ENCODE measurements at places on chromosomes 16 and 17. TPM values are rescaled to one million over a fixed set of nuclear protein-coding genes. Genes with fewer than 3 reads are reported as not detected.

DNA sequence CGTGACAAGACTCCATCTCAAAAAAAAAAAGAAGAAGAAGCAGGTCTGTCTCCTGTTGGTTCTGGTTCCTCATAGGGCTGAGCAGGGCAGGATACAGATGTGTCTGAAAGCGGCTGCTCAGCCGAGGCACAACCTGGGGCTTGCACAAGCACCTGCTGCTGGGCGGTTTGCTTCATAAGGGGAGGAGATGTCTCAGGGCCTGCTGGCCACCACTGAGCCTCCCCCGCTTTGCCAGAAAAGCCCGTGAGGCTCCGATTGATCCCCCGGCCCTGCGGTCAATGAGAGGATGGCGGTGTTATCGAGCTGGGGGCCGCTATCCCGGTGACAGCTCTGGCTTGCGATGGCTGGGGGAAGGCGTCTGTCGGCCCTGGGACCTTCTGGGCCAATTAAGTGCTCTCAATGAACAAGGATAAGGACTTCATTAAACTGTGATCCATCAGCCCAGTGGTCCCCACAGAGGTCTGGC, 162.0 kb downstream of the SDK2 start:
- no peak for DNase-seq

Gene CBLN1
- total RNA-seq: 1.5 TPM

DNA sequence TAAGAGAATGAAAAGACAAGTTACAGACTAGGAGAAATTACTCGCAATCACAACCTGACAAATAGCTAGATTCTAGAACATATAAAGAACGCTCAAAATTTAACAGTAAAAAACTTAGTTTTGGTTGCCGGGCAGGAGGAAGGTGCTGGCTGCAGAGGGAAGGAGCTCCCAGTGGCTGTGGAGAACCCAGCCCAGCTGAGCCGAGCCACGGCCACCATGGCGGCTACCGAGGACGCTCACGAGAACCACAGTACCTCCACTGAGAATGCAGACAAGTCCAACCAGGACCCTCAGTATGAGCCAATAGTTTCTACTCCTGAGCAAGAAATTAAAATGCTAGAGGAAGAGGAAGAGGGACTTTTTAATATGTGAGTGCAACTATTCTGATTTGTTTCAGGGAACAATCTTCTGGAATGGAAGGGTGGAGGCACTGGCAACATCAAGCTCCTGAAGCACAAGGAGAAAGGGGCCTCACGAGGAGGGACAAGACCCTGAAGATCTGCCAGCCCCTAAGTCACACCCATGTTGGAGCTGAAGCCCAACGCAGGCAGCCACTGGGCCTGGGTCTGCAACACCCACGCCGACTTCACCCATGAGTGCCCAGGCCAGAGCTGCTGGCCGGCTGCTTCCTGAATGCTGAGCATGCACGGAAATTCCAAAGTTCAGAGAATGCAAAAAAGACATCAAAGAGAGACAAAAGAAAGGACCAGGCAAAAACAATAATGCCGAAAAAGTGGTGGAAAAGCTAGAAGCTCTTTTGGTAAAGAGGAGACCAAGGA, 55.0 kb downstream of the DNAH17 start:
- DNase-seq: peak; percentile 19

Gene ABCC11
- total RNA-seq: not detected

DNA sequence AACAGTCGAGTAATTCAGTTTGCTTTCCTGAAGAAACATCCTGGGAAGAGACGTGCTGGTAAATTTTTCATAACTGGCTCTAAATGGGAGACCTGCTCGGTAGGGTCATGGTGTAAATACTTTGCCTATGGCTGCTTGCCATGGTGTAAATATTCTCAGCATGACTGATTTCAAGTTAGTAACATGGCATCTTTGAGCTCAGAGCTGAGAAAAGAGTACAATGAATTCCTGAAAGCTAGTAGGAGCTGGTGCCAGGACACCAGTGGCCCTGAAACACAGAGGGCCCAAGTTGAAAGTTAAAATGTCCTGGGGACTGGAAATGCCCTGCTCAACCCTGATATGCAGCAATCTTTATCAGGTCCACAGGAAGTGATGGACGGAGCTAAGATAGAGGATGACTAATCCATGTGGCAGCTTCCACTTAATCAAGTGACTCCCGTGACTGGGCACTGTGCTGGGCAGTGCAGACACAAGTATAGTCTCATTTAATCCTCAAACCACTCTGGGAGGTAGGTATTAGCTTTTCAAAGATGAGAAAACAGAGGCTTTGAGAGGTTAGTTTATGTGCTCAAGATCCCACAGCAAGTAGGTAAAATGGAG, 130.1 kb upstream of the ADAMTS18 start:
- DNase-seq: no peak

GRCh38 chr17:77592106-77592865, 366.2 kb upstream of the TNRC6C start:
- DNase-seq: no peak

DNA sequence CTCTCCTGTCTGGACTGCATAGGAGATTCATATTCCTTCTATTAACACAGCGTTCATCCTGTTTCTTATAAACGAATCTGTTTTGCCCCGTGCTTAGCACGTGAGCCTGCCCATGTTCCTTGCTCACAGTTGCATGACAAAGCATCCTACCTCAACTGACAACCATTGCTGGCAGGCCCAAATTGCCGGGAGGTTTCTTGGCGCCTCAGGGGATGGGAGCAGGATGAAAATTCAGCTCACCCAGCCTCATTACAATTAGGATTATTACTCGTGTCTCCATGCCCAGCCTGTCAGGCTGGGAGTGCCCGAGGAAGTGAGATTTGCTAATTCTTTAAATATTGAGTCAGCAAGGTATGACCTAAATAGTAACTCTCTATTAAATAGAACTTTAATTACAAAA, 36.7 kb upstream of the HELZ start:
- DNase-seq: no peak

DNA sequence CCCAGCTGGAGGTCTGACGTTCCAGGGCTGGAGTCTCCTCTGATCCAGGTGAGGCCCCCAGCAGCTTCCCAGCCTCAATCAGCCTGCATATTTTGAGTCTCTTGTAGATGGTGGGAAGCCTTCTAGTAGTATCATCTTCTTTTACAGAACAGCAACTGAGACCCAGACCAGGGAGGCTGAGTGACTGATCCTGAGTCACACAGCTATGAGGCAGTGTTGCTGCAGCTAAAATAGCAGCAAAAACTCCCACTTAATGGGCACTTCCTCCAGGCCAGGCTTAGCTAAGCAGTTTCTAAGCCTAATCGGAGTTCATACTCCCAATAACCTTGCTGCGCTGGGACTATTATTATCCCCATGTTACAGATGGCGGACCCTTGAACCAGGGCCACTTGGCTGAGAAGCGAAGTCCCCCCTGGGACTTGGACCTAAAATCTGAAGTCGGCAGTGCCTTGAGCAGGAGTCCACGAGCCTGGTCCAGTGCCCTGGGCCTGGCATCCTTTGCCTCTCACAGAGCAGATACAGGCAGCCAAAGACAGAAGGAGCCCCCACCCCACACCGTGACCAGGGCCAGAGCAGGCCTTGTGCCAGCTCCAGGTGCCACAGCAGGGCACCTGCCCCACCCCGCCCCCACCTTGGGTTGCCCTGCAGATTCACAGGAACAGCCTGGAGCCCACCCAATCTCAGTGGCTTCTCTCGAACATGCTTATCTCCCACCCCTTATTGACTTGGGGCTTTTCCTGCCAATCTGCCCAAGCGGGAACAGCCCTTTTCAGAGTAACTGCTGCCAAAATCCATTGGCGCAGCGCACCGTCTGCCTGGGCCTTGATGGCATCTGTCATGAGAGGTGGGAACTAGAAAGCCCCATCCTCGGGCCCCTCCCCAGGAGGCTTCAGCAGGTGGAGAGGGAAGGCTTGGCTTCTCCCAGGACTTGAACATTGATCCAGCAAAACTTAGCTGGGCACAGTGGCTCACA, 65.1 kb downstream of the SOCS1 start:
- no peak for DNase-seq

DNA sequence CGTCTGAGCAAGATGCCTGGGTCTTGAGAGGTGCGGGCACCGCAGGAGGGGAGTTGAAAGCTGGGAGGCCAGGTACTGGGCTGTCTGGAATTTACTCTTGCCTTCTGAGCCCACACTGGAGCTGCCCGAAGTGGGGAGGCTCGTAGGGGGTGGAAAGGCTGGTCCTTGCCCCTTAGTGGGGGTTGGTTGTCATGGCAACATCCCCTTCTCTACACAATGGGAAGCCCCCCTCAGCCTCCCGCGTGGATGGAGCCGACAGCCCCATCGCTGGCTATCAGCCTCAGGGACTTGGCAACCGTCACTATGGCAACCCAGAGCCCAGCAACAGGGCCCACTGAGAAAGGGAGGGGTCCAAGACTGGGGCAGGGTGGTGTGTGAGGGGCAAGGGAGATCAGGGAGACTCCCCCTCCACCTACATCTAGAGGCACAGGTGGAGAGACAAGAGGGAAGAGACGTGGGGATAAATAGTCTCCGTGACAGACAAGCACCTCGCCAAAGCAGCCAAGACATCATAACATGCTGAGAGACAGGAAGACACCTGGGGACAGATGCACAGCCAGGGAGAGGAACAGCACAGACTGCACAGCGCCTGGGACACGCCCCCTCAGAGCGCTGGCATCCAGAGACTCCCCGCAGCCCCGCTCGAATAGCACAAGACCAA, 5.3 kb upstream of the DNAH2 start:
- no peak for DNase-seq

GRCh38 chr16:79628988-79629387, 28.5 kb upstream of the MAF start:
- DNase-seq: no peak

DNA sequence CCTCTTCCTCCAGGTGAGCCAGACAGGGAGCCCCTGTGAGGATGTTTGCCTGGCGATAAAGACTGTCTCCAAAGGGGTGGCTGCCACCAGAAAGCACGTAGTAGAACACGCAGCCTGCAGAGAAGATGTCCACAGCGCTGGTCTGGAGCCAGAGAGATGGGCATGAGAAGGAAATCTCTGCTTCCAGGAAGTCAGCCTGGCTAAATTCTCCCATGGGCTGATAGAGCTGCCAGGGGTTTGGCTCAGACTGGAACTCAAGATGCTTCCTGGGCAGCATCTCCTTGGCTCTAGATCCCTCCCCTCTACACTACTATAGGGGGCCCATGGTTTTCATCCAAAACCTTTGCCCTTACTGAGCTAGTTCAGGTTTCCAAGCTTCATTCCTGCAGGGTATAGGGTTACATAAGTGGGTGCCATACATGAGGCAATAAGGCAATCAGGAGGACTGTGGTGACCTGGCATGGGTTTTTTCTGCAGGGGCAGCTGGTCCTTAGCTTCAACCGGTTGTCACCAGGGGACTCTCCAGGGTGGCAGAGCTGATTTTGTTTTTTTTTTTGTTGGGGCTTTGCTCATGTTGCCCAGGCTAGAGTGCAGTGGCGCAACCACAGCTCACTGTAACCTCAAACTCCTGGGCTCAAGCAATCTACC, 13.6 kb downstream of the PLK1 start:
- no peak for DNase-seq

DNA sequence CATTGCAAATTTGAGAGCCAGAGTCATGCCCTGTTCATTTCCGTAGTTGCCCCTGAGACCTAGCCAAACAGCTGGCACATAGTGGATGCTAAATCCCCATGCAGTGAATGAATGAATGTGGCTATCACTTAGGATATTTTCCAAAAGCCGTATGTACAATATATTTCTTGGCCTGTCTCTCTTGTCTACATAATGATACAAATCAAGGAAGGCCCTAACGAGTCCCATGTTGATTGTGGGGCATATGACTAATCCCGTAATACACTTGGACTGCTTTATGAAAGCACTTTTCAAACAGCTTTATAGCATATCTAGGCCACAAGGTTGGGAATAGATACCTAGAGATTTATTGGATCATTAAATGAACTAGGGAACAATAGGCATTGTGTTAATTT, 478.0 kb downstream of the SLC39A11 start:
- no peak for DNase-seq

Gene FZD2
- total RNA-seq: 2.6 TPM

GRCh38 chr17:46770439-46770817, 48.1 kb downstream of the WNT3 start:
- DNase-seq: no peak

GRCh38 chr17:39339272-39339671, 62.2 kb downstream of the FBXL20 start:
- no peak for DNase-seq

DNA sequence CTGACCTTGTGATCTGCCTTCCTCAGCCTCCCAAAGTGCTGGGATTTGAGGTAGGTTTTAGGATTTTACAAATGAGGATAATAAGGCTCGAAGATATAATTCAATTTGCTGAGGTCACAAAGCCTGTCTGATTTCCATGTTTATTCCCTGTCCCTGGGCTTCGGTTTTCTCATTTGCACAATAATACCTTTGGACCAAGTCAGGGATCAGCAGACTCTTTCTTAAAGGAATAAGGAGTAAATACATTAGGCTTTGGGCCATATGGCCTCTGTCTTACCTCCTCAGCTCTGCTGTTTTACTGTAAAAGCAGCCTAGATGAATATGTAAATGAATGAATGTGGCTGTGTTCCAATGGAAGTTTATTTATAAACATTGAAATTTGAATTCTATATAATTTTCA, 442.8 kb downstream of the HS3ST4 start:
- no peak for DNase-seq

DNA sequence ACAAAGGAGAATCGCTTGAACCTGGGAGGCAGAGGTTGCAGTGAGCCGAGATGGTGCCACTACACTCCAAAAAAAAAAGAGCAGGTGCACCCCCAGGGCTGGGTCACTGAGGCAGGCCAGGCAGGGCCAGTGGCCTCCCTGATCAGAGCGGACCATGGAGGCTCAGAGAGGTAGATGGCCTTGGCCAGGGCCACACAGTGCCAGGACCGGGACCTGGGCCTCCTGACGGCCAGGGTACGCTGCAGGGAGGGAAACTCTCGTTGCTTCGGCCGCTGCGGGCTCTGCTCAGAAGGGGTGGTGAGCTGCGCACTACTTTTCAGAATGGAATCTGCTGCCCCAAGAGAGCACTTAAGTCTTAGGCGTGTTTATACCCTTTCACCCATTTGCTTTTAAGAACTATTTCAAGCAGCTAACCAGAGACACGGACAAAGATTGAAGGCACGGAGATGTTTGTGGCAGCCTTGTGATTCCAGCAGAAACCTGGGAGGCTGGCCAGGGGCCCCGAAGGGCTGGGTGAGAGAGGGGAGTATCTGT, 17.1 kb downstream of the MYO1C start:
- DNase-seq: no peak

- DNase-seq: no peak
Observed at GRCh38 chr17:50114849-50115357, 15.1 kb downstream of the SAMD14 start.

- DNase-seq: no peak
Observed at GRCh38 chr16:50539053-50539695, 9.0 kb upstream of the NKD1 start.

GRCh38 chr17:72370819-72371218, 250.0 kb downstream of the SOX9 start:
- no peak for DNase-seq

GRCh38 chr17:27339836-27340550, 46.1 kb downstream of the WSB1 start:
- no peak for DNase-seq

- no peak for DNase-seq
Observed at GRCh38 chr16:55015181-55015913, 84.7 kb downstream of the IRX5 start.

Gene TMC6
- total RNA-seq: 57.2 TPM

- no peak for DNase-seq
Observed at GRCh38 chr16:75317532-75317931, 66.1 kb upstream of the BCAR1 start.

Gene PRSS53
- 0.81 TPM for total RNA-seq
